Activated CD4-positive, alpha-beta T cell treated with anti-CD3 and anti-CD28 coated beads, Interleukin-2, Interleukin-4, amounts not matched to agents 100 ng/mL and 50 ng/mL, durations not matched to agents 16 hours and 8 hours (primary cell): ENCODE measurements at places on chromosomes 3 and 15.

- no peak for DNase-seq
Measured at GRCh38 chr3:39323494-39323893, 6.0 kb upstream of the CCR8 start.

GRCh38 chr15:98127586-98127985 is 167.1 kb downstream of the ARRDC4 start:
- no peak for DNase-seq

GRCh38 chr15:69099941-69100340 is 60.5 kb upstream of the GLCE start:
- no peak for DNase-seq

- DNase-seq, result no peak
Measured at GRCh38 chr15:41878355-41878699, 15.5 kb downstream of the SPTBN5 start.

- DNase-seq, result peak; percentile 49
Measured at GRCh38 chr3:29183346-29184087, 97.4 kb upstream of the RBMS3 start.

GRCh38 chr15:62644889-62645742 is 397.4 kb upstream of the TPM1 start:
- no peak for DNase-seq

GRCh38 chr3:130635285-130635684 is 111.3 kb downstream of the PIK3R4 start:
- no peak for DNase-seq

DNA sequence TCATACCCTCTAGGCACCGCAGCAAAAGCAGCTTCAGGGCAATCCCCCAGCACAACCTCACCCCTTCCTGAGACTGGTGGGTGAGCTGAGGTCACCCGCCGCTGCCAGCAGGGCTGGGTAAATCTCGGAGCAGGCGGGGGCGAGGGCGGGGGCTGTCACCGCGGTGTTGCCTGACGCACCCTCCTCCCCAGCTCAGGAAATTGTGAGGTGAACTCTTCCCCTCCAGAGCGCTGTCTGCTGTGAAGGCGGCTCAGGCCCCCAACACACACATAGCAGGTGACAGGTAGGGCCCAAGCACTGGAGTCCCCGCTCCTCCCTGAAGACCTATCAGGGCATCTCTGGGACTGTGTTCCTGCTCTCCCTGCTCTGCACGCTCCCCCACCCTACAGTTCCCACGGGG is 30.2 kb upstream of the FURIN start:
- peak; percentile 89 for DNase-seq

- no peak for DNase-seq
Measured at GRCh38 chr15:45386974-45387373, 8.6 kb upstream of the GATM start.

DNA sequence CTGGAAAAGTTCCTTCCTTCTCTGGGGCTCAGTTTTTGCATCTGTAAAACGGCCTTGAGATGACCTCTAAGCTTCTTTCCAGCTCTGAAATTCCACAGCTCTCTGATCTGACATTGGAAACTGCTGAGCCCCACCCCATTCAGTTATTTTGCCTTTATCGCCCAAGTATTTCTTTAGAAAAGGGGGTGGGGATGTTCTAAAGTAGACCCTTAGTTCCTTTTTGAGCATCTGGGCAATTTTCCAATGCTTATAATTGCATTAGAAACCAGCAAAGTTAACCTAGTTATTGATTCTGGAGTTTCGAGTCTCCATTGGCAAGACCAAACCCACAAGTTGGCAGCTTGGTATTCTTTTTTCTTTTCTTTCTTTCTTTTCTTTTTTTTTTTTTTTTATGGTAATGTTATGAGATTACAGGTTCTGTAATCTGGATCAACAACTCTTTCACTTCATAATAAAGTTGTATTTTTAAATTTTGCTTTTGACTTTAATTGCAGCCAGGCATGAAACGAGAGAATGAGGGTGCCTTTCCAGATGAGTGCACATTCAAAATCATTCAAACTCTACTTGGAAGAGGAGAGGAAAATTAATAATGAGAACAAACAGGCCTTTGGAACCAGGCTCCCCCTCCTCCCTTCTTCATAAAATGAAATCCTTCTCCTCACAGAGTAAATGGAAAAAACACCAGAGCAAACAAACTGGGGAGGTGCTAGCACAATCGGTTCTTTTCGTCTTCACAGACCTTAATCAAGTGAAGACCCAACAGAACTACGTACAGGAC is 76.8 kb upstream of the LRIG1 start:
- no peak for DNase-seq
